Astrocyte (in vitro differentiated cells and primary cell): ENCODE measurements at places on chromosomes 2 and 18. TPM values are rescaled to one million over a fixed set of nuclear protein-coding genes. Genes with fewer than 3 reads are reported as not detected.

Gene CHST9
- 0.96 and 1.3 TPM in 2 replicates for total RNA-seq

- no peak for DNase-seq
Measured at GRCh38 chr2:46230677-46231425, 66.4 kb upstream of the EPAS1 start.

DNA sequence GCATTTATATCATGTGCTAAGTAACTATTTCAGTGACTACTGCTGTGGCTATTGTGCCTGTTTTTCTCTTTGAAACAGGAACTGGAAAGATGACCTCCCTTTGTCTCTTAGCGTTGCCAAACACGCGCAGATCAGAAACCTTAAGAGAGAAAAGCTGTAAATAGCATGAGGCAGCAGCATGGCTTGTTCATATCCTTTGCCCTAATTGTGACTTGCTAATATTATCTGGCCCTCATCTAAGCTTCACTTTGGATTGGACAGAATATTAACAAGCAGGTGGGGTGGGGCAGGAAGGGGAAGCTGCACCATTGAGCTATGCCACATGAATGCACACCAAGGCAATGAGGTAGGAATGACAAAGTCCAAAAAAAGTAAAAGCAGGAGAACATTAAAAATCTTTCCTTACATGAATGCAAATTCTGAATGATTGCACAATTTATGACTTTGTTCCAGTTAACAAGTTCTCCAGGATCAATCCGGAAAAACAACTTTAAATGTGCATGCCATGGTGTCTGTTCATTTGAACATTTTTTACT lies 128.4 kb downstream of the IRS1 start:
- no peak for DNase-seq

Gene SCN3A
- 1.4 and 2.1 TPM in 2 replicates for total RNA-seq

DNA sequence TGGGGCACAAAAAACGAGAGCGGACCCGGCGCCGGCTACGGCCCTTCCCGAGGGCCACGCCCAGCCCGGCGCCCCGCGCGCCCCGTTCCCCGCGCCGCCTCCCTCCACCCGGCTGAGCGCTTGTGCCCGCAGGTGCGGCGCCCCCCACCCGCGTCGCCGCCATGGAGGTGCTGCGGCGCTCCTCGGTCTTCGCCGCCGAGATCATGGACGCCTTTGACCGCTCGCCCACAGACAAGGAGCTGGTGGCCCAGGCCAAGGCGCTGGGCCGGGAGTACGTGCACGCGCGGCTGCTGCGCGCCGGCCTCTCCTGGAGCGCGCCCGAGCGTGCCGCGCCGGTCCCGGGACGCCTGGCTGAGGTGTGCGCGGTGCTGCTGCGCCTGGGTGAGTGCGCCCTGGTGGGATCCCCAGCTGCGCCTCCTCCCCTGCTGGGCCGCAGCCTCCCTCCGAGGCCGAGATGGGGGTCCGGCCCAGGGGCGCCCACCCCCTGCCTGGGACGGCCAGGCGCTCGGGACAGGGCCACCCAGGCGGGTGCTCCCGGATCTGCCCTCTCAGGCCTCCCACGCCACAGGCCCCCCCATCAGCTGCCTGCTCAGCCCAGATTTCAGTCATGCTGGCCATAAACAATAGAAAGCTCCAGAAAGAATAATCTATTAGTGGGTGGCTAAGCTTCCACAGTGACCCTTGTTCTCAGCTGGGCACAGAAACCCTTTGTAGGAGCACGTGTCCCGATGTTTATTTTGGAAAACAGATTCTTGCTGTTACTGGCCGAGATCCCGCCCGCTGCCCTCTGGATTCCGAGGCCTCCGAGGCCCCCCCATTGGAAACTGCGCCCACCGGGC lies 997 bp downstream of the BOK start:
- DNase-seq = peak; percentile 39

DNA sequence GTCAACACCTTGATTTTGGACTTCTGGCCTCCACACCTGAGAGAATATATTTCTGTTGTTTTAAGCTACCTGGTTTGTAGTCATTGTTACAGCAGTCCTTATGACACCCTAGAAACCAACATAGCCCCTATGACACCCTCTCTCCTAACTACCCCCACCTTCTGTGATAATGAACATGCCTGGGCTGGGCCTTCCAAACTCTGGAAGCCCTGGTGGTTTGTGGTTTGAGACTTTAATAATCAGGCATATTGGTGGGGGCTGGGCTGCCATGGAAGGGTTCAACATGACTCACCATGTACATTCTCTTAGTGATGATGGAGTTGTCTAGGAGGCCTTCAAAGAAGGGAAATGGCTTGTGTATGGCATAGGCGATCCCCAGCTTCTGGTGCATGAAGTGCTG lies 3.3 kb downstream of the SP110 start:
- no peak for DNase-seq

Gene ZSCAN30
- total RNA-seq = 19.0 and 20.4 TPM in 2 replicates

Gene WDSUB1
- 4.4 and 5.4 TPM in 2 replicates for total RNA-seq

- DNase-seq = no peak
Measured at GRCh38 chr2:163701399-163702195, 34.2 kb downstream of the FIGN start.

GRCh38 chr2:34734662-34735061 lies 1135.6 kb upstream of the FAM98A start:
- DNase-seq = no peak

DNA sequence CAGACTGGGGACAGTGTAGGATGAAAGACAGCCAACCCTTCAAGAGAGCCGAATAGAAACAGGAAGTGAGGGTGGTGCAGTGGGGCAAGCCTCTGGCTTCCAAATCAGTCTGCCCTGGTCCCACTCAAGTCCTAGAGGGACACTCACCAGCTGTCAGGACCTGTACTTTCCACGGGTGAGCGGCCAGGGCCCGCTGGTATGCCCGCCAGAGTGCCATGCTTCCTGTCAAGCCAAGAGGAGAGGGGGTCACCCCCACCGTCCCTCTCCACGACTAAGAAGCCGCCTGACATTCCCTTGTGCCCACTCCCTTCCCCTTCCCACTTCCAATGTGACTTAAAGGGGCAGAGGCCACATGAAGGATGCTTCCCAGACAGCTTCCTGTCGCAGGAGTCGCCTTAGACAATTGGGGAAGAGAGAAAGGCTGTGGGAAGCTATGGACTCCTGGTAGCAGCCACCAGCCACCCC lies 564 bp downstream of the MPV17 start:
- DNase-seq = no peak
